SW 1271 (cell line): ENCODE measurements at places on chromosomes 7 and 10.

GRCh38 chr7:142813226-142813625 lies 41.6 kb upstream of the EPHB6 start:
- no peak for DNase-seq

DNA sequence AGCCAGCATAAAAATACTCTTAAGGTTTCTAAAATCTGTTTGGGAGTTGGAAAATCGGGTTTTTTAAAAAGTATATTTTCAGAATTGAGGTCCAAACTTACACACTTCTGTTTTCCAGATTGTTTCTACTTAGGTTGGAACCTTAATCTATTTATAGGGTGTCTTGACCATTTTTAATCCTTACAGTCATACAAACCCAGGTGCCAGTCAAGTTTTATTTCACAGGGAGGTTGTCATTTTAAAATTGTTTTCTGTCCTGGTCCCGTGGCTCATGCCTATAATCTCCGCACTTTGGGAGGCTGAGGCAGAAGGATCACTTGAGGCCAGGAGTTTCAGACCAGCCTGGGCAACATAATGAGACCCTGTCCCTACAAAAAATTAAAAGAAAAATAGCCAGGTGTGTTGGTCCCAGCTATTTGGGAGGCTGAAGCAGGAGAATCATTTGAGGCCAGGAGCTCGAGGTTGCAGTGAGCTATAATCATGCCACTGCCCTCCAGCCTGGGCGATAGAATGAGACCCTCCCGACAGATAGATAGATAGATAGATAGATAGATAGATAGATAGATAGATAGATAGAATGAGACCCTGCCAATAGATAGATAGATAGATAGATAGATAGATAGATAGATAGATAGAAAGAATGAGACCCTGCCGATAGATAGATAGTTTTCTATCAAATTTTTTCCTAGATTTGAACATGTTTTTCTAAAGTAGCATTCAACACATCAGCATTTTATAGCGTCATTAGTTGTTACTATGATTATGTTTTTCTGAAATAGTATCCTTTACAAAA lies 47.3 kb upstream of the NCF1 start:
- DNase-seq, result no peak

- DNase-seq, result no peak
Measured at GRCh38 chr7:26213807-26214515, 12.4 kb downstream of the CBX3 start.

DNA sequence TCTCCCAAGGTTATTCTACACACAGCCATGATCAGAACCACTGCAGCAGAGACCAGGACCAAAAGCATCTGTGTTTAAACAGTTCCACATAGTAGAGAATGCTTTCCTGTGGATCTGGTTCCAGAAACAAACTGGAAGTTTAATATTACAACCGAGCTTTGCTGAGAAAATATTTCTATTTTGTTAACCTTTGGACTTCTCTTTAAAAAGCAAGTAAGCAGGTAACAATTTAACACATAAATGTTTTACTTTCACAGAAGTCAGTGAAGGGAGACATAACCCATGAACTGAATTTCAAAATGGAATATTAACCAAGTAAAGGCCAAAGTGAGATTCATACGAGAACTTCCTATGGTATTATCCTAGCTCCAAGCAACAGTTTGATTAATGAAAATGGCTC lies 98.6 kb upstream of the PHYHIPL start:
- DNase-seq, result no peak

GRCh38 chr7:99393355-99394187 lies 14.8 kb downstream of the PDAP1 start:
- DNase-seq, result no peak
